Activated CD4-positive, alpha-beta T cell treated with anti-CD3 and anti-CD28 coated beads, Interleukin-10, Interleukin-2, amounts not matched to agents 100 ng/mL and 50 ng/mL, durations not matched to agents 16 hours and 8 hours (primary cell): ENCODE measurements at places on chromosomes 1 and 21.
A peak's percentile ranks its signal among the peaks of the same experiment; 100 is the strongest.

DNA sequence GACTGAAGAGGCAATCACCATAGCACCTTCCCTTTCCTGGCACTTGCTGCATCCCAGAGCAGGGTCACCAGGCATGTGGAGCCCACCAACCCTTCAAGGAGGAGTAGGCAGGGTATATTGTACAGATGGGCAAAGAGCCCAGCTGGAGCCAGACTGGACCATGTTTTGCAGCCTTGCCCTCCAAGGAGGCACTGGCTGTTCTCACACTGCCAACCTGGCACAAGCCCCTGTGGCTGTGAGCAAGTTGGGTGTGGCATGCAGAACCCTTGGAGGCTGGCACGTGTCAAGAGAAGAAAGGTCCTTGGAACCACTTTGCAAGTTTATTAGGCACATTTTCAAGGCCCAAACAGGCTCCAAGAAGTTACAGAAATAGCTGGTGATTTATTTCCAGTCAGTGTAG, 146.4 kb downstream of the FOXD2 start:
- DNase-seq = no peak

DNA sequence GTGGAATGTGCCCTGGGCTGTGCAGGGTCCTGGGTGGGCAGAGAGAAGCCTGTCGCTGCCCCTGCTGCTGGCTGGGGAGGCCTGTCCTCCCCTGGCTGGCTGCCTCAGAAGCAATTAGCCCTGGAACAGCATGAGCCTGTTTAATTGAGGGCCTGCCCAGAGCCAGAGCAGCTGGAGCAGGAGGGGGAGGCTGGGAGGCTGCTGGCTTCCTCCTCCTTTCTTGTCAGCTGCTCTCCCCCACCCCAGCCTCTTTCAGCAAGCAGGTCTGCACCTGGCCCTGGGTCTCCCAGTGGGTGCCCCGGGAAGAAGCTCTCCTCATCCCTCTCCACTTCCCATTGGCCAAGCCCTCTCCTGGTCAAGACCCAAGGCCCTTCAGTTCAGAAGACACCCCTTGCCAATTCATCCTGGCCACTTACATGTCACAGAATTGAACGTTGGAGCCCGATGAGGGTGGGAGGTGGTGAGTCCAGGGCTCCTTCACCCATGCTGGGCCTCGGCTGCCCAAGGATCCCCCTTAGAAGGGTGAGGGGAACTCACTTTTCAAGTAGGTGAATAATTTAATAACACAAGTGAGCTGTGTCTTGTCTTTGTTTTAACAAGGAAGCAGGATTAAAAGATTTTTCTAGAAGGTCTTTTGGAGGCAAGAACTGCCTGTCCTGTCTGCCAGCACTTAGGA, 13.2 kb downstream of the AMPD2 start:
- DNase-seq = no peak

- DNase-seq = no peak
Observed at GRCh38 chr21:17989780-17990179, 170.6 kb upstream of the C21orf91 start.

GRCh38 chr1:2073382-2074230, 23.4 kb downstream of the PRKCZ start:
- DNase-seq = no peak

DNA sequence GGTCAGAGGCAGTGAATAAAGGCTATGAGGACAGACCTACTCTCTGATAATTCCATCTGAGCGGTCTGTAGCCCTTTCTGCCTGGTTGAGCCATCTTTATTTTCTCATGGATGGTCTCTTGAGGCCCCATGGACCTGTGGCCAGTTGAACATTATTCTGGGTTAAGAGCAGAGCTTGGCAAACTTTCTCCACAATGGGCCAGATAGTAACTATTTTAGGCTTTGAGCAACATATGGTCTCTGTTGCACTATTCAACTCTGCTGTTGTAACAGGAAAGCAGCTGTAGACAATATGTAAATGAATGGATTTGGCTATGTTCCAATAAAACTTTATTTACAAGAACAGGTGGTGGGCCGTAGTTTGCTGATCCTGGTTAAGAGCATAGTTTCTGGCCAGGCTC, 62.7 kb downstream of the KAZN start:
- DNase-seq = no peak

- DNase-seq = no peak
Observed at GRCh38 chr1:156249593-156249992, 1.7 kb upstream of the PAQR6 start.

GRCh38 chr21:19810779-19811178, 1187.4 kb upstream of the NCAM2 start:
- DNase-seq = no peak

DNA sequence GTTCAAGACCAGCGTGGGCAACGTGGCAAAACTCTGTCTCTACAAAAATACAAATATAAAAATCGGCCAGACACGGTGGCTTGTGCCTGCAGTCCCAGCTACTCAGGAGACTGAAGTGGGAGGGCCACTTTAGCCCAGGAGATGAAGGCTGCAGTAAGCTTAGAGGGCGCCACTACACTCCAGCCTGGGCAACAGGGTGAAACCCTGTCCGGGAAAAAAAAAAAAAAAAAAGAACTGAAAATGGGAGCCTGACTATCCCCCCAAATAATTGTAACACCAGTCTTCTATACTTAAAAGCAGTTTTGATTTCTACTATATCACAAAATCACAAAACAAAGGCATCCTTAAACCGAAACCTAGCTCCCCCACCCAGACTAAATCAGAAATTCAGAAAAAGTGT, 60.3 kb downstream of the CDC42BPA start:
- DNase-seq = no peak

- no peak for DNase-seq
Observed at GRCh38 chr1:83802460-83803152, 196.3 kb downstream of the TTLL7 start.

GRCh38 chr1:234500269-234500668, 21.3 kb upstream of the TARBP1 start:
- DNase-seq = peak; percentile 60

GRCh38 chr1:65237503-65237902, 71.8 kb upstream of the DNAJC6 start:
- DNase-seq = no peak

DNA sequence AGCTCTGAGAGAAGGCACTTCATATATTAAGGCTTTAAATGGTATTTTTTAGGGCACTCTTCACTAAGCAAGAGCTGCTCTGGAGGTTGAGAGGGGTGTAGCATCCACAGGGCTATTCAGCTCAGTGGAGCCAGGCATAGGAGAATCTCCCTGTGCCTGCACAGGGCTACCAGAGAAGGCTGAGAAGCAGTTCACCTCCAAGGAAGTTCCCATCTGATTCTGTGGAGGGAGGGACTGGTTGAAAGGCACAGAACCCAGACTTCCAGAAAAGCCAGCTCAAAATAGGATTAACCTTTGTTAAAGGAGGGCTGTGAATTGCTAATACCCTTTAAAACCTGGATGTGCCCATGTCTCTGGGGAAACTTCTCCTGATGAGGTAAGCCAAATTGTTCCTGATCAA, 304.5 kb downstream of the TTLL7 start:
- DNase-seq = no peak

GRCh38 chr1:224138198-224138597, 24.3 kb downstream of the FBXO28 start:
- no peak for DNase-seq

GRCh38 chr1:245345191-245345884, 190.6 kb downstream of the KIF26B start:
- no peak for DNase-seq
